ENCODE measurements at places on chromosomes 7 and 10.

- DNase-seq = no peak
Measured at GRCh38 chr7:127322351-127322750, 69.6 kb upstream of the GRM8 start.

GRCh38 chr7:20331910-20332813 lies 1.5 kb downstream of the ITGB8 start:
- no peak for DNase-seq

GRCh38 chr7:87038993-87039690 lies 20.3 kb downstream of the ELAPOR2 start:
- no peak for DNase-seq

GRCh38 chr10:3162533-3162932 lies 10.0 kb downstream of the PITRM1 start:
- DNase-seq = no peak

DNA sequence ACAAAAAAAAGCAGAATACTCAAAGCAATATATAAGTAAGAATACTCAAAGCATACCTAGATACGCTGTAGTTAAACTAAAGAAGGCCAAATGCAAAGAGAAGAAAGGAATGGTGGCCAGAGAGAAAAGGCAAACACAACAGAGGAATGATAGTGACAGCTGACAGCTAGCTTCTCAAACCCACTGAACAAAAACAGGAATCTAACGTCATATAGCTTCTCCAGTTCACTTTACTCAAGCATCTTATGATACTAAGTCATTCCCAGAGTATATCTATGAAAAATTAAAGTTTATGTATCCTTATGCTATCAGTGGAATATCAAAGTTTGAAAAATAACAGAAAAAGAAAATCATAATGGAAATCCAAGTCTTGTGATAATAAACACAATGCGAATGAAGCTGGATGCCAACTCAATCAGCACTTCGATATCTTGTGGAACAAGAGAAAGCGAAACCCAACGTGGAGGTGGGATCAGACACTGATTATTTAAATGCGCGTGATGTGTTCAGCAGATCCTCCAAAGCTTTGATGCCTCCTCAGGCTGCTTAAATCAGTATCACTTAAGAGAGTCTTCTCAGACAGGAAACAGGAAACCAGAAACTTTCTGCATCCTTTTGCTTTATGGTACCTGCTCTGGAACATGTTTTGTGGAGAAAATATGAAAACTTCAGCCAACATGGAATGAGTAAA lies 102.8 kb downstream of the PIP4K2A start:
- no peak for DNase-seq

DNA sequence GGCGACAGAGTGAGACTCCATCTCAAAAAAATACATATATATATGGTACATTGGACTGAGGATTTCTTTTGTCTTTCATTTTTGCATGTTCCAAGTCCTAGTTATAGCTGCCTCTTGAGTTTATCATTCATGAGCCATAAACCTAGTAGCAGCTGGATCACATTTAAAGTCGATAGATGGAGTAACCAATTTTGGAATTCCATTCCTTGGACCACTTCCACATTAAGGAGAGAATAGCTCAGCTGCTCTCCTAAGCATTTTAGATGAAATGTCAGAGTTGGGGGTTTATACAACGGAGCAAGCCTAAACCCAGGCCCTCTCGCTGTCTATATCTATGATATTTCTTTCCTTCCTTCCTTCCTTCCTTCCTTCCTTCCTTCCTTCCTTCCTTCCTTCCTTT lies 141.2 kb downstream of the LYZL1 start:
- no peak for DNase-seq

GRCh38 chr7:85528581-85528980 lies 341.7 kb upstream of the SEMA3D start:
- no peak for DNase-seq

GRCh38 chr7:47100148-47100816 lies 481.6 kb downstream of the TNS3 start:
- DNase-seq = no peak

DNA sequence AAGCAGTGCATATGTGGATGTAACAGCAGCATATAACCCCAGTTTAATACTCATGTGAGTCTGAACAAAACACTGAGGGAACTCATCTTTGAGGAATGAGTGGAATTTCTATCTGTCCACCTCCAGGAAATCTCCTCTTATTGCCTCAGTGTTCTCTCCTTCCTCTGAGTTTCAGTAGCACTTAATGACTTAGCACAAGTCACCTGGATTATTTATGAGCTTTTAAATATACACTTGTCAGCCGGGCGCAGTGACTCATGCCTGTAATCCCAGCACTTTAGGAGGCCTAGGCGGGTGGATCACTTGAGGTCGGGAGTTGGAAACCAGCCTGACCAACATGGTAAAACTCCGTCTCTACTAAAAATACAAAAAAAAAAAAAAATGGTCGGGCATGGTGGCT lies 4.3 kb downstream of the LRRC20 start:
- DNase-seq = no peak

- DNase-seq = no peak
Measured at GRCh38 chr10:60283397-60283796, 106.3 kb downstream of the ANK3 start.

DNA sequence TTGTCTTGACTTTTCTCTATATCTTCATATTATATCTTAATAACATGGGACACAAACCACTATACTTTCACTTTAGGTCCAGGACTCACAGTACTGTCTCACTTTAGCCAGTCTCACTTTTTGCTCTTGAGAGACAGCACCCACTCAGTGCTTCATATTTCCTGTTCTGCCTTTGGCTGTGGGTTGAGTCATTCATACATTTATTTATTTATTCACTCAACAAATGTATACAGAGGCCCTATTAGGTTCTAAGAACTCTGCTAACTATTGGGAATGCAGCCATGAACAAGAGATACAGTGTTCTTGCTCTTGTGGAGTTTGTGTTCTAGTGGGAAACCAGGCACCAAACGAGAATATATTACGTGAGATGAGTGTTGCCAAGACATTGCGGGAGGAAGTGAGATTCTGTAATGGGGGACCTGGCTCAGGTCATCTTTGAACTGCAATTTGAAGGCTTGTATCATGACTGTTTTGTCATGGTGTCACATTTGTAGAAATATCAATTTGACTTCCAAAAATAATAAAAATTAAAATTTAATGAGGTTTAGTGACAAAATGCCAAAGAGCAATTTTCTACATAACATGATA lies 190.1 kb downstream of the SDHAF3 start:
- no peak for DNase-seq

- no peak for DNase-seq
Measured at GRCh38 chr10:81817596-81818170, 57.3 kb upstream of the NRG3 start.

- peak; percentile 41 for DNase-seq
Measured at GRCh38 chr7:85186521-85187241, at the start of gene SEMA3D. SEMA3D (minus strand) TSS chr7:85187056; CDS start chr7:85121891, 65,165 bp downstream.

- no peak for DNase-seq
Measured at GRCh38 chr7:153550173-153550572, 502.0 kb upstream of the DPP6 start.

GRCh38 chr10:97733256-97733655 lies 3.7 kb upstream of the ZFYVE27 start:
- no peak for DNase-seq

DNA sequence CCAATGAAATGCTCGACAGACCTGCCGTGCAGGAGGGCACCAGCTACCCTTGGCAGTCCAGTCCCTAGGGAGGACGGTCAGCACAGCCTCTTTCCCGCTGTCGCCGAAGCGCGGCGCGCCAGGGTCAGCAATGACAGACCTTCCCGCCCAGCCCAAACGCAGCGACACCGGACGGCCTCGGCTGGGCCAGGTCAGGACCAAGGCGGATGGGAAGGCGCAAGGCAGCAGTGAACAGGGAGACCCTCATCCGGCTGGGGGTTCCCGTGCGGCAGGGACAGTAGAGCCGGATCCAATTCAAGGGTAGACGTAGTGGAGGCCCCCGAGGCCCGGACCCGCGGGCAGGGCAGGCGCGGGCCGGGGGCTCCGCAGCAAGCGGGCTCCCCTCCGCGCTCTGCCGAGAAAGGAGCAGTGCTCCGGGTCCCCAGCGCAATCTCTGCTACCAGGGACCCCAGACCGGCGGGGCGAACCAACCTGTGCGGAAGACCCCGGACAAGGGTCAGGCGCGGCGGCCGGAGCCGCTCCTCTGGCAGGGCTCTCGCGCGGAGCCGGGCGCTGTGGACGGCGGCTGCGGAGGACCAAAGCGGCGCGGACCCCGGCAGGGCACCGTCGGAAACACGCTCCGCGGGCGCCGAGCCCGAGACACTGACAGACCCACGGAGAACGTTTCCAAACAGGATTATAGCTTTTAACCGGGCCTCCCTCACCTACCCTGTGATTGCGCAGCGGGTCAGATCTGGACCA lies at the start of gene SEC31B:
TSS of gene SEC31B (minus strand) at position 551 of the 741 bp plus-strand sequence. CDS start 2,909 bp downstream, outside the sequence.
- peak; percentile 47 for DNase-seq

DNA sequence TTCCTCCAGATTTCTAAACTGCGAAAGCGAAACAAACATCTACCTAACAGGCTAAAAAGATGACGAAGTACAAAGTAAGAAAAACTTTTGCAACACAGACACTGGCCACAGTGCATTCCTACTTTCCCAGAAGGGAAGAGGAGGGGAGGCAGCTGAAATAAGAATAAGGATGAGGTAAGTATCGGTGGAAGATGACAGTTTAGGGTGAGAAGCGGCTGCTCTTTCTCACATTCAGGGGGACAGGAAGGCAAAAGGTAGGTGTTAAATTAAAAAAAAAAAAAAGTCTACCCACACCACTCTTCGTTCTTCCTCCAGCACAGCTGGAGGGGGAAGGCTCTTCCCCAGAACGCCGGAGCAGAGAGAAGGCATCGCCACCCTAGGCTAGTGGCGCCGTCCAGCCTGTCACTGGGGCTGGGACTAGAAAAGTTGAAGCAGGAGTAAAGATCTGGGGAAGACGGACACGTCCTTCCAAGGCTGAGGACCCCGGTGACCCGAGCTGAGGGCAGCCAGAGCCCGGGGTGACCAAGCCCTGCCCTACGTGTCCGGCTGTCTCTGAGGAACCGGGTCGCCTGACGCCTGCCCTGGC lies 846 bp downstream of the DNAJC1 start:
- DNase-seq = no peak

GRCh38 chr10:7007600-7008190 lies 403.1 kb downstream of the SFMBT2 start:
- DNase-seq = no peak

- no peak for DNase-seq
Measured at GRCh38 chr10:50373821-50374501, 122.6 kb upstream of the ASAH2 start.

GRCh38 chr10:91668913-91669312 lies 36.0 kb upstream of the PPP1R3C start:
- DNase-seq = no peak

- no peak for DNase-seq
Measured at GRCh38 chr10:98097175-98097574, 37.3 kb upstream of the R3HCC1L start.

DNA sequence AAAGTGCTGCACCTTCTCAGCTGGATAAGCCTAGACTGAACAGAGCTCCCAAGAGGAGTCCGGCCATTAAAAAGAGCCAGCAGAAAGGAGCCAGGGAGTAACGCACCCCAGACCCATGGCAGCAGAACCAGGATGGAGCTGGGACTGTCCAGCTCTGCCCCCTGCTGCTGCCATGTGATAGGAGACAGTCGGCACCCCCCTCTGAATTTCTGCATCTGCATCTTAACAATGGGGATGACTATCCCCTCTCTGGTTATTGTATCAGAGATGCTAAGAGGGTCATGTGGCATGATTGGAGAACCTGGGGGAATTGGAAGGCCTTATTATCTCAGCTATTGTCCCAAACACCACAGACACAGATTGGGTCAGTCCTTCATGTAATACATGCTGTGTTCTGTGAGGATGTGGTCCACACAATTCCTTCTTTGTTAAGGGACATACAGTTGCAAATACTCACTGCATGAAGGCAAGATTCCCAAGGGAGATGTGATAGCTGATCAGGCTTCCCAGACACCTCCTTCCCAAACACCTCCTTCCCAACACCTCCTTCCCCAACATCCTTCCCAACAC lies 29.3 kb downstream of the PLEKHS1 start:
- DNase-seq = no peak

DNA sequence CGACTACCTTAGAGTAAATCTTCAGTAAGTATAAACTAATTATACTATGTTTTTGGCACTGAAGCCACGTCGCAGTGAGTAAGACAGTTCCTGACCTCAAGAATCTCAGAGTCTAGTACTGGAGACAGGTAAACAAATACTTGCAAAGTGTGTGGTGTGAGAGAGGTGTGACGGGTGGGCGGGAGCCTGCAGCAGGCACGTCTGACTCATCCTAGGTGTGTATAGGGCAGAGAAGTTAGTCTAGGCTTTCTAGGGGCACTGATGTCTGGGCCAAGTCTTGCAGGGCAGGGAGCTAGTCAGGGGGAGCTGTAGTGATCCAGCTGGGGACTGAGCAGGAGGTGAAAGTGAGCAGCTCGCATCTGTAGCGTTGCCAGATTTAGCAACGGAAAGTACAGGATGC lies 35.9 kb upstream of the SFTPD start:
- no peak for DNase-seq

GRCh38 chr7:13641714-13642113 lies 347.8 kb downstream of the ETV1 start:
- no peak for DNase-seq

DNA sequence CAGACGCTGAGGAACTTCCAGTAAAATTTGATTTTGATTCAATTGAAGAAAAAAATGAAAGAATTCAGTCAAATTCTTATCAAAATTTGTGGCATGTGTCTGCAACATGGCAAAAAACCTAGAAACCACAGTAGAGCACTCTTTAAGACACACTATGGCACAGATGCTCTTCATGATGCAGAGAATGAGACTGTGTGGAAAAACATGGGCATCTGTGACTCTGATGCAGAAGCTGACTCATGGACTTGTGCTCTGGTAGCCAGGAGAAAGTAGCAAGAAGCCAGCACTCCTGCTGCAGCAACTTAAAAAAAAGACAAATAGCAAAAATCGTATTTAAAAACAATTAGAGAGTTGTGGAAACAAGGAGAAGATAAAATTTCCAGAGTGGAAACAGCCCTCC lies 8.9 kb upstream of the KCNK18 start:
- no peak for DNase-seq

DNA sequence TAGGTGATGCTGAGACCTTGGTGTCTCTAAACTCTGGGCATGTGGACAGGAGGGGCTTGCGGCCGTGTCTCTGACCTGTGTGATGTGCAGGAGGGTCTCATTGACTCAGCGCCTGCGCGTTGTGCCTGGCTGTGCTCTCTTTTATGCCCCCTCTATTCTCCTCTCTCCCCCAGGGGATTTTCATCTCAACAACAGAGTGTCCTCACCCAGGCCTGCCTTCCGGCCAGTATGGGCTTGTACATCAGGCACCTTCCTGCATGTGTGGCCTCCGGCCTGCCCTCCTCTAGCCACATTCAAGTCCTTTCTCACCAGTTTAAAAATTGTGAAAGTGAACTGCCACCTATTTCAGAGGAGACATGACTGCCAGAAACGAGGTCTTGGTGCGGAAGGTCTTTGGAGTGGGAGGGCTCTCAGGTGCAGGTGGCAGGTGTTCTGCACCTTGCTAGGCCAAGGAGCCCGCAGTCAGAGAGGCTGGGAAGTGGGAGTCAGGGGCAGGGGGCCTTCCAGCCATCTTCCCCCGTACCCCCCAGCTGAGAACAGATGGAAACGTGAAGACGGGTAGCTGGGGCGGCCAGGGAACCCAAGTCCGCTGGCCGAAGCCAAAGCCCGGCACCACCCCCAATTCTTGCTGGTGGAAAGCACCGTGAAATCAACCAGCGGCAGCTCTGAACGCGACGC lies 531 bp upstream of the INTS15 start:
- DNase-seq = no peak

GRCh38 chr7:92716825-92717580 lies 119.4 kb downstream of the CDK6 start:
- DNase-seq = no peak

GRCh38 chr7:45888185-45888992 lies at the start of gene IGFBP1:
IGFBP1 (plus strand) TSS chr7:45888488; CDS start chr7:45888653, 165 bp downstream.
- no peak for DNase-seq
